ENCODE measurements at places on chromosomes 12 and 14. TPM values are rescaled to one million over a fixed set of nuclear protein-coding genes. Genes with fewer than 3 reads are reported as not detected.

The SPIC gene
- not detected for total RNA-seq

The GNG2 gene
- 37.5 TPM for total RNA-seq

- no peak for DNase-seq
These were observed 234.9 kb downstream of the FLRT2 start for GRCh38 chr14:85764822-85765221.

DNA sequence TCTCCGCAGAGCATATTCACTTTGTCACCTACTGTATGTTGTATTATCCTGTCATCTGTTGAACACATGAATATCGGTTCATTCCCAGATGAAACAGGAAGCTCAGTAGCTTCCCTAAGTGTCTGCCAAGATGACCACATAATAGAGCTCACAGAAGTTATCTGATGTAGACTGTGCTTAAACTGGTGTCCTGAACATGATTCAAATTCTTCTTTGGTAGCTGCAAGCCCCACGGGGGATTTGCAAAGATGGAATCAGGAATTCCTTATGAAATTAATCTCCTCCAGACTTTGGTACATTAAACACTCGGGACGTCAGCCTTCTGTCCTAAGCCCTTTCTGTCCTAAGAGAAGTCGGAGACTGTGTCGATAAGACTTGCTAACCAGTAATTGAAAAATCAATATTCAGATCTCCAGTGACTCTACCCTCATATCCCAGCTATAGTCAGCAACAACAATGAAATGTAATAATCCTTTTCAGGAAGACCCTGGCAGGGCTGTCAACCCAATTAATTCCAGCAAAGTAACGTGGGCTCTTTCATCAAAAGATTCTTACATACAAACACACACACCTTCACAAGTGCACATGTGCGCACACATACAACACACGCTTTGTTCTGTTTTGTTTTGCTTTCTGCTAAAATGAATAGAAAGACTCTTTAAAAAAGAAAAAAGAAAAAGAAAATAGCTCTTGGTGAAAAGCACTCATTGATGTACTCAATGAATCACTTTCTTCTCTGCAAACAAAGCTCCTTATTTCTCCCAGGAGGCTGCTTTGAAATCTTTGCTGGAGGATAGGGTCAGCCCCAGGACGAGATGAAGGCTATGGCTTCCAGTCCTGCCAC, 127.2 kb downstream of the RIMBP2 start:
- peak; percentile 2 for DNase-seq

GRCh38 chr12:109592905-109593272, 19.3 kb downstream of the MVK start:
- no peak for DNase-seq

GRCh38 chr14:65329911-65330310, 82.6 kb upstream of the FUT8 start:
- no peak for DNase-seq
